ENCODE measurements at places on chromosomes 6 and 20.
A peak's percentile ranks its signal among the peaks of the same experiment; 100 is the strongest.

GRCh38 chr6:34037151-34037550, 108.7 kb downstream of the GRM4 start:
- no peak for DNase-seq

GRCh38 chr6:115783402-115784061, 277.2 kb downstream of the FRK start:
- no peak for DNase-seq

DNA sequence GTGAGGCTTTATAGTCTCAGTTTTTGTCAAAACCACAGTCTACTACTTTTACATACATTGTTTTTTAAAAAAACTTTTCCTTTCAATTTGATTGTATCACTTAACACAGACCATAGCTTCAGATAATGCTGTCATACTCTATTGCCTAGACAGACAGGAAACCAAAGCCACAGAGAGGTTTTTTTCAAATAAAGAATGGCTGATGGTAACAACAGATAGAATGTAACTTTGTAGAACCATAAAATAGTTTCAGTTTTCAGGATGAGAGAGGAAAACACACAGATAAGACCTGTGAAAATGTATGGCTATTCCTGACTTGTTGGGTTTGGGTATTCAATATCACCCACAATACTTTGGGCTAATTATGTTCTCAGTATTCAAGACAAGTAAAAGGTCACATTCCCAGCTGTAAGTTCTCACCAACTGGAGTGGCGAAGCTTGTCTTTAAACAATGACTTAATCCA, 94.0 kb downstream of the ADGRG6 start:
- DNase-seq, result no peak

DNA sequence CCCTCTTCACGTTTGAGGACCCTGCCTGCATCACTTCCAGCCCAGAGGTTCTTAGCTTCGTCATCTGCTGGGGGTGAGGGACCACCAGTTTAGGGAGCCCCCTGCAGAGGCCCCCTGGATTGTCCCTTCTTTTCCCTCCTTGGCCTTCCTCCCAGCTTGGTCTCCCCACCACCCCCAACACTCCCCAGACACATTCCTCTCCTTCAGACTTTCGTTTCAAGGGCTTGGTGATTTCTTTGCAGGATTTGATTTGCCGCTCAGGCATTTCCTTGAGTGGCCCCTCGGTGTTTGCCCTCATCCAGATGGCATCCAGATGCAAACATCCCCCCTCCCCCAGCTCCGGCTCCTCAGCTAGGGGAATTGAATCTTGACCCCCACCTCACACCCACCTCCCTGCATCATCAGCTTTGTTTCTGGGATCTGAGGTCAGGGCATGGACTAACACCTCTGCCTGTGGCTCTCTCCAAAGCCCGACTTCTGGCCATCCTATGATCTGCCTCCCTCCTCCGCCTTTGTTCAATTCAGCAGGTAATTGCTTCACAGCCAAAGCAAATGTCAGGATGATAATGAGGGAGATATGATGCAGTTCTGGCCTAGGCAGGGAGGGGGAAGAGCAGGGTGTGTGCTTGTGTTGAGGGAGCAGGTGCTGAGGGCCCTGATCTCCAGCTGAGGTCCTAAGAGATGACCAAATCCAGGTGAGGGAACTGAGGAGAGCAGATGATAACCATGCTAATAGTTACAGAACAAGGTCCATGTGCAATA, 141.5 kb downstream of the VEGFA start:
- no peak for DNase-seq

DNA sequence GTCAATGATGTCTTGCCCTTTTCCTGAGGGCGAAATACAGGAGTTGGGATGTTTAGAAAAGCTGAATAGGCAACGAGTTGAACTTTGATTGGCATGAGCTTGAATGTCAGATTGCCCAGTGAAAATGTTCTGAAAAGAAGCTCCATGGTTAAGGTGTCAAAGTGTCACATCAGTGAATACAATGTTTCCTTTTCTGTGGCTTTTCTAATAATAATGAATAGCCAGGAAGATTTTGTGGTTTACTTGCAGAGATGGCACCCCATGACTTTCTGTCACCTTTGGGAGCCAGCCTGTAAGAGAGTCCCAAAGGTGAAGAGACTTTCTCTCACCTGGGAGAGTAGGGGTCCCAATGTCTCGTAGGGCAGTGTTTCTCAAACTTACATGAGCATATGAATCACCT, 119.2 kb downstream of the KCNQ5 start:
- no peak for DNase-seq

- no peak for DNase-seq
These were observed 122.5 kb upstream of the TIAM2 start for GRCh38 chr6:154872542-154873114.

DNA sequence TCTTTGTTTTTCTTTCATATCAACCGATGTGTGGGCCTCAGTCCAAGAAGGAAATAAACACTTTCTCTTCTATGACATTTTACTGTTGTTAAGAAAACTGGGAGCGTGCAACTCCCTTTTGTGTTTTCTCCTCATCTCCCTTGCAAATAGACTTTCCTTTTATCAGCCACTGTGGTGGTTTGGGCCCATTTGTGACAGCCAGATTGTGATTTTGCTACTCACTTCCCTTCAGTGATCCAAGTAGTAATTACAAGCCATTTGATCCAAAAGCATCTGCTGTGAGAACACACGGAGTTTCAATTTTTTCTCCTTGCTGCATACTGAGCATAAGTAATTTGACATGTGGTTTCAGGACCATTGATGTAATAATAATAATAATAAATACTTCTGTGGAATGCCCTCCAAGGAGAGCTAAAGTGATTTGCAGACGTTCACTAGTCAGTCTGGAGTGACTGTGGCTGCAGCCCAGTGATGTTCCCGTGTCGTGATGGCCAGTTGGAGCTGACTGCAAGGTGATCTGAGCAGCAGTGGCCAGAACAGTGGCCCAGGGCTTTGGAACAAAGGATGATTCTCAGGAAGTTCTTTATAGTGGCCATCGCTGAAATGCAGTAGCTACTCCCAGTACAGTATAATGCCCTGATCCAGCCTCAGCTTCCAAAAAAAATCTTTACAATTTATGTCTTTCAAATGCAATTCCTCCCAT, 91.9 kb upstream of the CLDN20 start:
- DNase-seq, result peak; percentile 17

GRCh38 chr6:25397406-25397805, 118.2 kb downstream of the CARMIL1 start:
- no peak for DNase-seq

GRCh38 chr6:1313767-1314503, 2.0 kb downstream of the FOXQ1 start:
- no peak for DNase-seq

DNA sequence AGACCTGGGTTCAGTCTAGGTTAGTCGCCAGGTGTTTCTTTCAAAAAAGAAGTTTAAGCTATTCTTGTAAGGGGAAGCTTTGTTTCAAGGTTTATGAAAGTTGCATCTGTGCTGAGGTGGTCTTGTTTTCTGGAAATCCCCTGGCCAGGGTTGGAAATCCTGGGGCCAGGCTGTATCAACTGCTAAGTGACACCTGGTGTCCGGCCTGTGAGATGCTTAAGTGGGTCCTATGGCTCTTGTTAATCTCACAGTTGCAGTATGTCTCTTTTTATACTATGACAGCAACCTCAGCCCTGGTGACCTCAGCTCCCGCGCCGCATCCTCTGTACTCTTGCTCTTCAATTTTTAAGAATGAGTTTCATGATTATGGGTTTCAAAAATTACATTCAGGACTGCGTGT, 72.0 kb downstream of the CHMP4B start:
- DNase-seq, result no peak

DNA sequence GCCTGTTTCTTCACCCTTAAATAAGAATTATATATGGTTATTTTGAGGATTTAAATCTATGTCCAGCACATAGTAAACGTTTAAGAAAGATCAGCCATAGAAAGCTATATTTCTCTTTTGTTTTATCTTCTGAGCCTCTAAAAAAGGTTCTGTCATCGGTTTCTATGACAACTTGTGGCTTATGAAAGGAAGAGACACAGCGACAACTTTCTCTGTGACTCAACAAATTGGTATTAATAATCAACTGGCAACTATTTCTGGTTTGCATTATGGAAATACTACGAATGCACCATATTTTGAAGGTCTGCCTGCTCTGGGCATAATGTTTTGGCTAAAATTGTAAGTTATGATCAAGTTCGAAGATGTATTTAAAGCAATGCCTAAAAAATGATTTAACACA, 751.0 kb downstream of the CD109 start:
- no peak for DNase-seq

DNA sequence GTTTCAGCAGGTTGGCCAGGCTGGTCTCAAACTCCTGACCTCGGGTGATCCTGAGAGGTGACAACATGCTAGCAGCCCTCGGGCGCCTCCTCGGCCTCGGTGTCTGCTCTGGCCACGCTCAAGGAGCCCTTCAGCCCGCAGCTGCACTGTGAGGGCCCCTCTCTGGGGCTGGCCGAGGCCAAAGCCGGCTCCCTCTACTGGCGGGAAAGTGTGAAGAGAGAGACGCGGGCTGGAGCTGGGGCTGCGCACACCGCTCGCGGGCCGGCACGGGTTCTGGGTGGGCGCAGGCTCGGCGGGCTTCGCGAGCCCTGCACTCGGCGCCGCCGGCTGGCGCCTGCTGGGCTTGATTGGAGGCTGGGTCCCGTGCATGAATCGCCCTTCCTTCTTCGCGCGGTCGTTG, 80.8 kb upstream of the RBM24 start:
- DNase-seq, result no peak

DNA sequence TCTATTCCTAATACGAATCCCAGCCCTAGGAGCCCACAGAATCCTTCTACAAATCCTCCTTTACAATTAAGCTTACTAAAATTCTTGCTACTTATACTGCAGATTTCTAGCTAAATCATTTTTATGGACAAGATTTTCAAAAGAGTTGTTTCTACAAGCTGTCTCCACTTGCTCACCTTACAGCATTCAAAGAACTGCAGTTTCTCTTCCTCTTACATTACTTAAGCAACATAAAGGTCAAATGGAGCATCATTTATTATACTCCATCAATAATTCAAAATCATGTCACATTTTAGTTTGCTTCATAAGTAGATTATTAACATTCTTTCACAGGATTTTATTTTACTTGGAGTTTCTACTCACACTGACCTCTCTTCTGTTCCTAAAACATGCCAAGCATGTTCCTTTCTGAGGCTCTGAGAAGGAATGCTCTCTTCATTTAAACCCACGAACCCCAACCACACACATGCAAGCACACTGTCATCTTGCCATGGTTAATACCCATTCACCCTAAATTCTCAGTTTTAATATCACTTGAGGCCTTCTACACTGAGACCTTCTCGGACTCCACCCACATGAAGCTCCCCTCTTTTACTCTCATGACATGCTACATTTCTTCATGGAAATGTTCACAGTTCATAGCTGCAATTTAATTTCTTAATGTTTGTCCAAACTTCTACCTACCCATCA, 388.2 kb downstream of the TBC1D32 start:
- DNase-seq, result no peak

DNA sequence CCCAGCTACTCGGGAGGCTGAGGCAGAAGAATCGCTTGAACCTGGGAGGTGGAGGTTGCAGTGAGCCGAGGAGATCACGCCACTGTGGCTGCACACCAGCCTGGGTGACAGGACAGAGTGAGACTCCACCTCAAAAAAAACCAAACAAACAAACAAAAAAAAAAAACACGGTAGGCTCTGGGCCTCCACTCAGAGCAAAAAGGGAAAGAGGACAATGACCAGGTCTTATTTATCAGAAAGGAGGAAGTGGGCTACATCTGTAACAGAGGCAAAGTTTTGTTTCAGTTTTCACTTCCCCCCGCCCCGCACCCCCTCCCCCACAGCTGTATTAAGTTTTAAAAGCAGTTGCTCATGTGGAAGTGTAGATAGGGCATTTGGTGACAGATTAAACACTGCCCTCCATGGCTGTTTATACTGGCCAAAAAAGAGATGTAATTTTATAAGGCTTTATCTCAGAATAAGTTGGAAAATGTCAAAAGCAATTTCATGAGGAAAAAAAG, 114.6 kb downstream of the RCAN2 start:
- DNase-seq, result peak; percentile 36

DNA sequence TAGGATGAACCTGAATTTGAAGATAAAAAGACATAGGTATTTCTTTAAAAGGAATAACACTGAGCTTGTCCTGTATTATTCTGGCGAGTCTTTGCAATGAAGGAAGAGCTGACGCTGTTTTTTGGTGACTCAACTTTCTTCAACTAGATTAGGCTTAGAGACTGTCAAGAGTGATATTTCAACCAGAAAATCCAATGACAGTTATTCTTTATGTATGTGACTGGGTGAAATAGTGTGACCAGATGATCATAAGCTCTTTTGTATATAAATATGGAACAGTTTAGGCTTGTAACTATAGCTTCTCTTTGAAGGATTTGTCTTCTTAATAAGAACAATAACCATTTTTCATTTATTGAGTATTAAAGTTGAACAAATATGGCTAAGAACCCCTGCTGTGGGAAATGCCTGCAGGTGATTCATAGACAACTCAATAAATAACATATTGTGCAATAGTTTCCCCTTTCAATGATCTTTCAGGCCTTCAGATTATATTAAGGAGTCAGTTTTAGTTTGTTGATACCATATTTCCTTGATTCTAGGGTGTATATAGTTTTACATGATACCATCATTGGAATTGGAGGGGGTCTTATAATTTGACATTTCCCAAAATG, 265.6 kb upstream of the JAG1 start:
- no peak for DNase-seq

DNA sequence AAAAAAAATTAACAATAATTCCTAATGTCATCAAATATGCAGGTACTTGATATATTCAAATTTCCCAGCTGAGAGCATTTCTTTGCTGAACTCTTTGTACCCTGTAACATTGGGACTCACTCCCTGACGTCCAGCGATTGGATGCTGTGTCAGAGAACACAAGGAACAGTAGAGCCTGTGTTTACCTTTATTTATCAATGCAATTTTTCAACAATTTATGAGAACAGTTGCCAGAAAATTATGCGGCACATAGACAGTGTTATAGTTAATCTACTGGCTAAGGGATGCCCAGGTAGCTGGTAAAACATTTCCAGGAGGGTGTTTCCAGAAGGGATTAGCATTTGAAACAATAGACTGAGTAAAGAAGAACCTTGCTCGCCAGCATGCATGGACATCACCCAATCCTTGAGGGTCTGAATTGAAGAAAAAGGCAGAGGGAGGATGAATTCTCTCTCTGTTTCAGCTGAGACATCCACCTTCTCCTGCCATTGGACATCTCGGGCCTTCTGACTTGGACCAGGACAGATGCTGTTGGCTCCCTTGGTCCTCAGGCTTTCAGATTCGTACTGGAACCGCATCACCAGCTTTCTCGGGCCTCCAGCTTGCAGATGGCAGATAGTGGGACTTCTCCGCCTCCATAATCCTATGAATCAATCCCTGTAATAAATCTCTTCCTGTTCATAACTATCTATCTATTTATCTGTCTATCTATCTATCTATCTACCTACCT, 42.2 kb upstream of the NCOA3 start:
- no peak for DNase-seq

DNA sequence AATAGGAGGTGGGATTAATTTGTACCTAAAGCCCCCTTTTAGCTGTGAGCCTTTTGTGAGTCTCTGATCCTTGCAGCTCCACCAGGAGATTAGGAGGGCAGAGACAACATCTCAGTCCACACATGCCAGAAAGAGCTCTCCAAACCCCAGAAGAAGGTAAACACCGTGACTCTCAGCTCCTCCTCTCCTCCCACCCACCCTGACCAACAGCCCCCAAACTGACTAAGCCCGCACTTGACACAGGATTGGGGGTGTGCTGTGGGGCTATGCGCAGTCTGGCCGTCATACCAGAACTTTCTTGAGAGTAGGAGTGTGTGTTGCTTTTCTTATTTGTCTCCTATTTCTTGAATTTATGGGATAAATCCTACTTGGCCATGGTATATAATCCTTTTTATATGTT, 164.7 kb upstream of the SNX9 start:
- DNase-seq, result no peak

All from globus pallidus (tissue), 1 donor.